A375 (cell line): ENCODE measurements at places on chromosomes 11 and 22. TPM values are rescaled to one million over a fixed set of nuclear protein-coding genes. Genes with fewer than 3 reads are reported as not detected.

FIBIN gene
- not detected in 2 replicates for total RNA-seq

DEPDC7 gene
- 25.3 and 26.0 TPM in 2 replicates for total RNA-seq

TMEM126B gene
- total RNA-seq, result 34.2 and 53.1 TPM in 2 replicates

ACRV1 gene
- 0.16 TPM in 1 of 2 replicates, not detected in the other for total RNA-seq

DDX25 gene
- total RNA-seq, result 0.04 TPM in 1 of 2 replicates, not detected in the other

CCDC15 gene
- 5.2 and 6.6 TPM in 2 replicates for total RNA-seq

POGLUT3 gene
- 19.7 and 22.0 TPM in 2 replicates for total RNA-seq

OR8A1 gene
- total RNA-seq, result 0.61 and 0.64 TPM in 2 replicates

OR4D5 gene
- total RNA-seq, result not detected in 2 replicates

FREY1 gene
- total RNA-seq, result 1.6 and 1.7 TPM in 2 replicates

MS4A4E gene
- total RNA-seq, result not detected in 2 replicates

OR52A1 gene
- not detected in 2 replicates for total RNA-seq

MYEOV gene
- 18.6 and 24.8 TPM in 2 replicates for total RNA-seq

TOMT gene
- total RNA-seq, result not detected in 2 replicates

PITPNM1 gene
- total RNA-seq, result 42.1 and 54.4 TPM in 2 replicates

ANKRD49 gene
- total RNA-seq, result 9.3 and 20.6 TPM in 2 replicates

MEI1 gene
- total RNA-seq, result 0.11 TPM in 1 of 2 replicates, not detected in the other

TM7SF2 gene
- total RNA-seq, result 13.3 and 20.5 TPM in 2 replicates

BCO2 gene
- total RNA-seq, result 0.66 and 1.0 TPM in 2 replicates

CRELD2 gene
- total RNA-seq, result 38.8 and 42.4 TPM in 2 replicates

SMTN gene
- total RNA-seq, result 58.8 and 66.7 TPM in 2 replicates

RCOR2 gene
- total RNA-seq, result 0.61 and 0.64 TPM in 2 replicates

OR51B2 gene
- total RNA-seq, result 0.85 and 1.4 TPM in 2 replicates

BATF2 gene
- total RNA-seq, result 1.3 TPM in 2 replicates

CCDC89 gene
- total RNA-seq, result 0.08 TPM in 1 of 2 replicates, not detected in the other

PARVB gene
- 57.9 and 68.5 TPM in 2 replicates for total RNA-seq

GAB4 gene
- total RNA-seq, result not detected in 2 replicates

LRRN4CL gene
- 0.21 and 0.23 TPM in 2 replicates for total RNA-seq

GAL gene
- 1.2 TPM in 1 of 2 replicates, not detected in the other for total RNA-seq
